Effector memory CD4-positive, alpha-beta T cell (primary cell): ENCODE measurements at places on chromosomes 13 and 19.

DNA sequence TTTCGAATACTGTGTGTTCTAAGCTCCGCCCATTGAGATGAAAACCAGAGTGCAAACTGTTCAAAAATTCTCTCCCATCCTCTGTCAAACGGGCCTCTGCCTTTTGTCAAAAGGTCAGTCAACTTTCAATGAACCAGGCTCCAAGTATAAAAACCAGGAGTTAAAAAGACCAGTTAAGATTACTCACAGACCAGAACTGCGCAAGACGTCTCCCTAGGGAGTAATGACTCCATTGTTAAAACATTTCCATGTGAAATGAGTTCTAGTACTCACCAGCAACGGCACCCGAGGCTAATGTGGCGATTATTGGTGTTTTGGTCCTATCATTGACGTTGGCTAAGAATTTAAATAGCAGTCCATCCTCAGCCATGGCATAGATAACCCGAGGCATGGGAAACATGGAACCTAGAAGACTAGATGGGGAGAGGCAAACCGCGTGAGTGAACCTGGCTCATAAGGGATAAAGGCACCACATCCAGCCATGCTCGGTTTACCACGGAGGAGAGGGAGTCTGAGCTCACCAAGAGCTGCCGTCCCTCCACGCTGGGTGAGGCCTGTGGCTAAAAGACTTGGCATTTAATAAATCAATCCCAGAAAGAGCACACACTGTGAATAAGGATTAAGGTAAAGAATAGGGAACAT, 73.3 kb downstream of the SLC7A1 start:
- no peak overlapping the region for H3K4me3 ChIP-seq
- DNase-seq, result no peak
- H3K36me3 ChIP-seq, result peaks cover 65% of the 10 kb centered on the region
- no peaks in the 10 kb centered on the region for H3K4me1 ChIP-seq
- no peak overlapping the region for H3K27ac ChIP-seq

DNA sequence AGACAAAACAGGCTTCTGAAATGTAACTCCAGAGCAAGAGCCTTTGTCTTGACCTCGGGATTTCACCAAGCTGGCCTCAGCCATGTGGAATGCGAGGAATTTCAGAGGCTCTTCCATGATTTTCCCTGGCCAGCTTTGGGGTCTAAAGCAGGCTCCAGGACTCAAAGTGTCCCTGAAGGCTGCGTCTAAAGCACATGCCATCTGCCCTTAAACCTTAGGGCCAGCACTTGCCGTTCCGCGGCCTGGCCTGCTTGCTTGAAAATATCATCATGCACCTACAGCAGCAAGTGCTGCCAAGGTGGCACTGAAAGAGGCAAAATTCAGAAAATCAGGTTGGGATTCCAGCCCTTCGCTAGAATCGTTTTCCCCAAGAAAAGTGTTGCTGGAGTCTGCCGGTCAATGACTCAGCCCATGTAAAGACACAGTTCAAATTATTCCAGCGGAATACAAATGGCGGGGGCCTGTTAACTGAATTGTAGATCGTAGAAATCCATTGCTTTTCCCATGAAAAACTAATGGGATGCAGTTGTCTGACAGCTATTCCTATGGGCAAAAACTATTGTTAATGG, 105.7 kb upstream of the RAP2A start:
- no peak overlapping the region for H3K4me3 ChIP-seq
- H3K36me3 ChIP-seq, result no peaks in the 10 kb centered on the region
- no peaks in the 10 kb centered on the region for H3K27me3 ChIP-seq
- DNase-seq, result no peak
- no peak overlapping the region for H3K27ac ChIP-seq
- no peaks in the 10 kb centered on the region for H3K4me1 ChIP-seq

DNA sequence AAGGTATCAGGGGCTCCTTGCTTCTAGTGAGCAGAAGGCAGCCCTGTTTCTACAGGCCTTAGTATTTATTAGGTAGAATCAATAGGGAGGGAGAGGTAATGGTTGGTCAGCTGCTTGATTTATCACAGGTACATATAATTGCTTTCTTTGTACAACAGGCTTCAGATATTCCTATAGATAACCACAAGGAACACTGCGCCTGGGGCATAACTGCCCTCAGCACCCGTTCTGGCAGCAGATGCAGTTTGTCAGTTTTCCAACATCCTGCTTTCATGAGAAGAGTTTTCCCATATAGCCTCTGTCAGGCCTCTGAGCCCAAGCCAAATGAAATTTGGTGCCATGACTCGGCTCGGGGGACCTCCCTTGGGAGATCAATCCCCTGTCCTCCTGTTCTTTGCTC, 12.4 kb upstream of the ZNF486 start:
- H3K4me1 ChIP-seq, result no peaks in the 10 kb centered on the region
- H3K36me3 ChIP-seq, result no peaks in the 10 kb centered on the region
- no peak for DNase-seq

DNA sequence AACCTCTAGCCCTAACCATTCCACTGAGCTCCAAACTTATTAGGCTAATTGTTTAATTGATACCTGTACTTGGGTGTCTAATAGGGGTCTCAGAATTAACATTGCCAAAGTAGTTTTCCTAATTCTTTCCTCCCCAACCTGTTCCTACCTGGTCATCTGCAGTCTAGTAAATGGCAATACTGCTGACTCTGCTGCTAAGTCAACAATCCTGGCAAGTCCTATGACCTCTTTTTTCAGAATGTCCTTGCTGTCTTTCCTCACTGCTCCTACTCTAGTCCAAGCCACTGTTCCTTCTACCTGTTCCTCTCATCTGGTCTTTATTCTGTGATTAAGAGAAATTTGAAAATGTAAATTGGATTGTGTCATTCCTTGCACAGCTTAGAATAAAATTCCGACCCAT, 143.9 kb downstream of the MTUS2 start:
- H3K27me3 ChIP-seq, result no peaks in the 10 kb centered on the region
- DNase-seq, result no peak
- H3K4me1 ChIP-seq, result no peaks in the 10 kb centered on the region
- H3K36me3 ChIP-seq, result no peaks in the 10 kb centered on the region
- H3K4me3 ChIP-seq, result no peak overlapping the region
- no peak overlapping the region for H3K27ac ChIP-seq

GRCh38 chr19:54096617-54097106, 3.9 kb downstream of the OSCAR start:
- no peaks in the 10 kb centered on the region for H3K27me3 ChIP-seq
- H3K36me3 ChIP-seq, result no peaks in the 10 kb centered on the region
- no peak for DNase-seq
- no peak overlapping the region for H3K27ac ChIP-seq

- no peaks in the 10 kb centered on the region for H3K27me3 ChIP-seq
- peaks cover 18% of the 10 kb centered on the region for H3K4me1 ChIP-seq
- H3K36me3 ChIP-seq, result no peaks in the 10 kb centered on the region
These were observed 1.2 kb upstream of the CXCL17 start for GRCh38 chr19:42443944-42444398.

- no peak for DNase-seq
- no peaks in the 10 kb centered on the region for H3K27me3 ChIP-seq
- H3K4me1 ChIP-seq, result no peaks in the 10 kb centered on the region
- peaks cover 5% of the 10 kb centered on the region for H3K36me3 ChIP-seq
- no peak overlapping the region for H3K4me3 ChIP-seq
These were observed 67.8 kb downstream of the SUCLA2 start for GRCh38 chr13:47932950-47933923.

DNA sequence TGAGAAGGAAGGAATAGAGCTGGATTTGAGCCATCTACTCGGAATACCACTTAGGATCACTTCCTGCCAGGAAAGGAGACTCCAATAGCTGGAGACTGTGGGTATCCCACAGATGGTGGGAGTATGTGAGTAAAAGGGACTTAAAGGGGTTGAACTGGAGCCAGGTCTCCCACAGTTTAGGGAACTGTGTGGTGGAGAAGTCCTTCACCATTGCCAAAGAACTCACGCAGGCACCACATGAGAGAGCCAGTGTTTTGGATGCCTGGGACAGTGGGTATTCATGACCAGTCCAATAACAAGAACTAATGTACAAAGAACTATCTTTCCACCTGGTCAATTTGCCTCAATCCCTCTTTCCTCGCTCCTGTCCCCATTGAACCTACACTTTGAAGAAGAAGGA, 24.4 kb upstream of the MYCBP2 start:
- no peaks in the 10 kb centered on the region for H3K36me3 ChIP-seq
- H3K27me3 ChIP-seq, result no peaks in the 10 kb centered on the region
- no peak overlapping the region for H3K27ac ChIP-seq
- peaks cover 4% of the 10 kb centered on the region for H3K4me1 ChIP-seq
- no peak overlapping the region for H3K4me3 ChIP-seq

GRCh38 chr13:54657588-54657987, 1629.0 kb downstream of the OLFM4 start:
- H3K4me1 ChIP-seq, result no peaks in the 10 kb centered on the region
- H3K36me3 ChIP-seq, result no peaks in the 10 kb centered on the region
- no peak overlapping the region for H3K4me3 ChIP-seq
- no peaks in the 10 kb centered on the region for H3K27me3 ChIP-seq
- no peak overlapping the region for H3K27ac ChIP-seq
- no peak for DNase-seq

DNA sequence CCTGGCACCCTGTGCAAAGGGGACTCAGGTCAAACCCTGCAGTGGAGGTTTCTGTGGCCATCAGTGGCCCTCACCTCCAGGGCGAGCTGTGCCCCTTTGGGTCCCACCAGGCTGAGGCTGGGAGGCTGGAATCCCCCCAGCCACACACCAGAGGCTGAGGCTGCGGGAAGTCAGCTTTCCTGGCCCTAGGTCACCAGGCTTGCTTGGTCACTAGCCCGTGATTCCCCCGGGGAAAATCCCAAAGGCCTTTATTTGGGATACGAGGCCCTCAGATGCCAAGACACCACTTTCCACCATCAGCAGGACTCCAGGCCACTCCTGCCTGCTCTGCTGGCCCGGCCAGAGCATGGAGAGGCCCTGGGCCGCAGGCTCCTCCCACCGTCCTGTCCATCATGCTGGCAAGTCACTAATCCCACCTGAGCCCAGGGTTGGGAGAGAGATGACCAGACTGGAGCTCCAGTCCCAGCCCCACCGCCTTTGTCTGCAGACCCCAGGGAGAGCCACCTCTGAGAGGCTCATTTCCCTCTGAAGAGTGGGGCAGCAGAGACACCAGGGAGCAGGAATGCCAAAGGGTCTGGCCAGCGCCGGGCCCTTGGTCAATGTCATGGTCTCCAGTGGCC, 4.7 kb downstream of the NKPD1 start:
- H3K27ac ChIP-seq, result no peak overlapping the region
- H3K4me3 ChIP-seq, result no peak overlapping the region
- DNase-seq, result no peak
- H3K36me3 ChIP-seq, result no peaks in the 10 kb centered on the region
- H3K27me3 ChIP-seq, result no peaks in the 10 kb centered on the region

GRCh38 chr13:81874253-81874652, 1533.3 kb upstream of the SPRY2 start:
- H3K36me3 ChIP-seq, result no peaks in the 10 kb centered on the region
- no peak overlapping the region for H3K4me3 ChIP-seq
- no peak for DNase-seq
- H3K27me3 ChIP-seq, result no peaks in the 10 kb centered on the region
- no peak overlapping the region for H3K27ac ChIP-seq

DNA sequence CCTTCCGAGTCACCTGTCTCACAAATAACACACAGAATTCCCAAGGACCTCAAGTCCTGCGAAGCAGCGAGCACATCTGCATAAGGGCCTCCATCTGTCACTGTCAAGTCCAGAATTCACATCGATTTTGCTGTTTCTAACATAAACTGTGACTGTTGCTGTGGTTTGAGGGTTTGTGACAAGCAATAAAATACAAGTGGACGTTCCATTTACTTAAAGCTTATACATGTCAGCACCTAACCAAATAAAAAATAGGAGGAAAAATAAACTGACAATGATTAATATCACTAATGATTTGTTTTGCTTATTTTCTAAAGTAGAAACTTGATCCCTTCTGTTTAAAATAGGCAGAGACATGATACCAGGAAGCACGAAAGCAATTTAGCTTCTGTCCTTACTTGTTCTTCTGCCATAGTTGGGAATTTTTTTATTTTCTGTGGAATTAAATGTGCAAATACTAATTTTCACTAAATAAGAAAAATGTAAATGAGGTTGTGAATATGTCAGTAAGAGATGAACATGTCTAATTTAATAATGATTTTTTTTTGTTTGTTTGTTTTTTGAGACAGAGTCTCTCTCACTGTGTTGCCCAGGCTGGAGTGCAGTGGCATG, 279.1 kb downstream of the FGF9 start:
- H3K27ac ChIP-seq, result no peak overlapping the region
- H3K36me3 ChIP-seq, result no peaks in the 10 kb centered on the region
- H3K27me3 ChIP-seq, result no peaks in the 10 kb centered on the region
- no peak for DNase-seq

DNA sequence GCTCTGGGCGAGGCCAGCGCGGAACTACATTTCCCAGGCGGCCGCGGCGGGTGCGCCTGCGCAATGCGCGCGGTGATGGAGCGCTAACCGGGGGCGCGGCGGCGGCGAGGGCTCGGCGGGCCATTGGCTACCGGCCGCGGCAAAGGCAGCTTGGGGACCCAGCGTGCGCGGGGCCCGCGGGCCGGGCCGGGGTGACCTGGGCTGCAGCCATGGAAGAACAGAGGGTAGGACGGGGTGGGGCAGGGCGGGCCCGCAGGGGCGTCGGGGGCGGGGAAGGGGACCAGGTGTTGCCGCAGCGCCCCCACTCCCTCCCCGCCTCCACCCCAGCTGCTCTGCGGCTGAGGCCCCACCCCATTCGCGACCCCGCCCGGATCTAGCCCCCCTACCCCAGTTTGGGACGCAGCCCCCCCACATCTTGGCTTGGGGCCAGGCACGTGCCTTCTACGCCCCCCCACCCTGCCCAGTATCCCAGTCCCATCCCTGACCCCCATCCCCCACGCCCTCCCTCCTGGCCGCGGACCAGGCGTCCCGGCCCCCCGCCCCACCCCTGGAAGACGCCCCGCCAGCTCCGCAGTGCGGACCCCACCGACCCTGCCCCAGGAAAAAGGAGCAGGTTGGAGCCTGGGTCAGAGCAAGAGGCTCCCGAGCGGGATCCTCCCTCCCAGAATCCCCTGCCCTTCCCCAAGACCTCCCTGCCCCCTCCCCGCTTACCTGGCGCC, at the start of gene FSD1:
FSD1 (plus strand) TSS at position 61 of the 719 bp plus-strand sequence; CDS start at position 210, 149 bp downstream.
- H3K36me3 ChIP-seq, result no peaks in the 10 kb centered on the region
- H3K27ac ChIP-seq, result no peak within 1 kb of the TSS
- peaks cover 4% of the 10 kb centered on the region for H3K27me3 ChIP-seq
- DNase-seq, result peak; percentile 21

DNA sequence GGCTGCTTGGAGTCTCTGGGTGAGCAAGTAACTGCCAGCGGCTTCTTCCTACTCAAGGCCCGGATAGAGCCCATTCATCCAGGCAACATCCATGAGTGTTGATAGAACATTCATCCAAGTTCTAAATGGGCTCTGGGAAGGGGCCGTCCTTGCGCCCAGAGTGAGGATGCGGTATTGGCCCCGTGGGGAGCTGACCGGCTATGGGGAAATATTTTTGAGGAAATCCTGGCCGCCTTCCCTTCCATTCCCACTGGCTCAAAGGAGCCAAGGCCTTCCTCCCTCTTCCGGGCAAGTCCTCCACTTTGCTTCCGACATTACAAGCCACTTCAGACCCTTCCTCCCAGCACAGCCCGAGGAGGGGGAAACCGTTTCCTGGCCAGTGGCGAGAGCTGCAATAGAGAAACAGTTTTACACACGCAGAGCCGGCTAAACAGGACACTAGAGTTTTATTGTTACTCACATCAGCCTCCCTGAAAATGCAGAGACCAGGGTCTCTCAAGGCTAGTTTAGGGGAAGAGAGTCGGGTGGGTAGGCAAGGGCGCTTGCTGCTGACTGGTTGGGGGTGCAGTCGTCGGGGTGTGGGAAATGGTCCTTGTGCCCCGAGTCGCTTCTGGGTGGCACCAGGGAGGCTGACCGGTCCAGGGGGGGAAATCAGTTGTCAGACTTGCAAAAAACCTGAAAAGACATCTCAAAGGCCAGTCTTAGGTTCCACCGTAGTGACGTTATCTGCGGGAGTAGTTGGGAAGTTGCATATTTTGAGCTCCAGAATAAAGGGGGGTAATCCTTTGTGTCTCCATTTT, 37.5 kb downstream of the C13orf46 start:
- H3K27ac ChIP-seq, result no peak overlapping the region
- DNase-seq, result no peak
- H3K4me3 ChIP-seq, result no peak overlapping the region
- no peaks in the 10 kb centered on the region for H3K27me3 ChIP-seq
- H3K4me1 ChIP-seq, result no peaks in the 10 kb centered on the region
